ENCODE measurements at places on chromosomes 1 and 21. TPM values are rescaled to one million over a fixed set of nuclear protein-coding genes. Genes with fewer than 3 reads are reported as not detected.

GRCh38 chr1:212718499-212718898 is 18.9 kb upstream of the BATF3 start:
- DNase-seq = no peak
- no peak overlapping the region for H3K27ac ChIP-seq
- H3K27me3 ChIP-seq = no peaks in the 10 kb centered on the region
- no peaks in the 10 kb centered on the region for H3K4me1 ChIP-seq
- no peak overlapping the region for H3K4me3 ChIP-seq
- no peaks in the 10 kb centered on the region for H3K36me3 ChIP-seq

GRCh38 chr1:24392982-24393650 is 20.5 kb downstream of the STPG1 start:
- H3K4me3 ChIP-seq = no peak overlapping the region
- H3K27me3 ChIP-seq = no peaks in the 10 kb centered on the region
- no peaks in the 10 kb centered on the region for H3K4me1 ChIP-seq
- DNase-seq = peak; percentile 17
- no peak overlapping the region for H3K27ac ChIP-seq

DNA sequence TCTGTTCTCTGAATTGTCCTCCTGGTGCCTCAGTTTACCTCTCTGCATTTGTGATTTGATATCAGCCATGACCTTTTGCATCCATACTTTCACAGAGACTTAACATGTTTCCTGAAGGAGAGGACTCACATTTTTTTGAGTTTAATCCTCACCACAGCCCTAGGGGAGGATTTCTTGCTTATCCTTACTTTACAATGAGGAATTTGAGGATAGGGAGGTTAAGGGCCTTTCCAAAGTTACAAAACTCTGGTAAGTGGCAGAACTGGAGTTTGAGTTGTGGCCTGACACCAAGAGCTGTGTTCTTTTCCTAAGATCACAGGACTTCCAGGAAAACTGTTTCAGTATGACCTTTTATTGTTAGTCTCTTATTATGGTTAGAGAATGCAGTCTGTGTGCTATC is 34.2 kb downstream of the TNFRSF8 start:
- no peaks in the 10 kb centered on the region for H3K27me3 ChIP-seq
- DNase-seq = no peak
- H3K27ac ChIP-seq = no peak overlapping the region
- H3K4me1 ChIP-seq = no peaks in the 10 kb centered on the region
- no peaks in the 10 kb centered on the region for H3K36me3 ChIP-seq

- no peak overlapping the region for H3K4me3 ChIP-seq
- H3K27ac ChIP-seq = no peak overlapping the region
- no peaks in the 10 kb centered on the region for H3K4me1 ChIP-seq
- DNase-seq = no peak
- no peaks in the 10 kb centered on the region for H3K27me3 ChIP-seq
These were observed 448.3 kb downstream of the PTPRC start for GRCh38 chr1:199087144-199087543.

GRCh38 chr1:66271904-66272254 is 262.1 kb upstream of the SGIP1 start:
- peak overlapping the region; percentile 39 for H3K4me3 ChIP-seq
- H3K36me3 ChIP-seq = no peaks in the 10 kb centered on the region
- peak overlapping the region; percentile 87 for H3K27ac ChIP-seq
- no peaks in the 10 kb centered on the region for H3K27me3 ChIP-seq
- H3K4me1 ChIP-seq = peaks cover 62% of the 10 kb centered on the region
- DNase-seq = no peak

- H3K27ac ChIP-seq = no peak overlapping the region
- no peak overlapping the region for H3K4me3 ChIP-seq
- no peak for DNase-seq
These were observed 39.6 kb upstream of the PALMD start for GRCh38 chr1:99606306-99606705.

- no peaks in the 10 kb centered on the region for H3K36me3 ChIP-seq
- H3K4me1 ChIP-seq = peaks cover 33% of the 10 kb centered on the region
- DNase-seq = peak; percentile 55
- no peak overlapping the region for H3K4me3 ChIP-seq
- H3K27me3 ChIP-seq = no peaks in the 10 kb centered on the region
- H3K27ac ChIP-seq = no peak overlapping the region
These were observed 3.3 kb upstream of the ADAR start for GRCh38 chr1:154611150-154611862.

GRCh38 chr1:31497601-31498000 is 78.7 kb upstream of the TINAGL1 start:
- DNase-seq = no peak
- no peaks in the 10 kb centered on the region for H3K4me1 ChIP-seq
- H3K27me3 ChIP-seq = no peaks in the 10 kb centered on the region
- no peaks in the 10 kb centered on the region for H3K36me3 ChIP-seq
- H3K4me3 ChIP-seq = no peak overlapping the region

GRCh38 chr1:164660412-164660772 is 101.4 kb downstream of the PBX1 start:
- H3K36me3 ChIP-seq = no peaks in the 10 kb centered on the region
- peaks cover 77% of the 10 kb centered on the region for H3K4me1 ChIP-seq
- H3K27me3 ChIP-seq = no peaks in the 10 kb centered on the region
- no peak overlapping the region for H3K4me3 ChIP-seq

DNA sequence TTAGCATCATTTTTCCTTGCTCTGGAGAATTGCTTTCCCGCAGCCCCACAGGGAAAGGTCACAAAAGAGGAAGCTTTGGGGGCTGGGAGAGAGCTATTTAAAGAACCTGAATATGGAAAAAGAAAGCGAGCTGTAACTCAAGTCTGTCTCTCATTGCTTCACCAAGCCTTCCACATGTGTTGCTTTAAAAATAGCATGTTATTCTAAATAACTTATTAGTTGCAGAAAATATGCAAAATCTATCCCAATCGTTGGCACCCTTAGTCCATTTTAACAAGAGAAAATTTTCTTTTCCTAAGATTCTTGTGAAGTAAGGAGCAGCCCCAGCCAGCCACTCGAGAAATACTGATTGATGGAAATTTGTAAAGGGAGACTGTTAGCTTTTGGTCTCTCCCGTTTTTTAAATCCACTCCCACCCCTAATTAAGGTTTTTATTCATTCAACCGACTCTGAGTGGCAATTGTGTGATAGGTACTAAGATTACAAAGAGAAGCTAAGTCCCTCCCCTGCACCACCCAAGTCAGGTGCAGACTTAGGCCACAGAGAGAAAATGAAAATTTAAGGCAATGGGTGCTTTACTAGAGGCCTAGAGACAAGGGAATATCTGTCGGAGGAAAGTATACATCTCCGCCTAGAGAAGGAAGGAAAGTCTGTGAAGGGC is 802 bp downstream of the CYP4X1 start:
- H3K4me3 ChIP-seq = no peak overlapping the region
- no peaks in the 10 kb centered on the region for H3K4me1 ChIP-seq
- no peaks in the 10 kb centered on the region for H3K36me3 ChIP-seq
- no peaks in the 10 kb centered on the region for H3K27me3 ChIP-seq

- peak overlapping the region; percentile 89 for H3K27ac ChIP-seq
- no peak overlapping the region for H3K4me3 ChIP-seq
- H3K4me1 ChIP-seq = peaks cover 100% of the 10 kb centered on the region
- DNase-seq = peak; percentile 98
These were observed 7.5 kb downstream of the SHISA4 start for GRCh38 chr1:201895913-201896807.

DNA sequence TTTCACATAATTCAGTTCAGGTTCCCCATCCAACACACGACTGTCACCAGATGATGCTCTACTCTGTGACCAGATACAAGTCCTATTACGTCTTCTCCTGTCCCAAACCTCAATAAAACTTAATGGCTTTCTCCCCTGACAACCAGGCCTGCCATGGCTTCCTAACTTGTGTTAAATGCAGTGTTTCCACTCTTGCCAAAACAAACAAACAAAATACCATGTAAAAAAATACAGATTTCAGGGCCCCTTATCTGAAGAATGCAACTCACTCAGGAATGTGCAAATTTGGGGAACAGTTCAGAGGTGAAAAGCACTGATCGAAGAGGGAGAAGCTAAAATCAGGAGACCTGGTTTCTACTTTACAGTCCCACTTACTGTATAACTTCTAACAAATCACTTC is 863 bp upstream of the NUF2 start:
- peak overlapping the region; percentile 67 for H3K4me3 ChIP-seq
- H3K36me3 ChIP-seq = peaks cover 29% of the 10 kb centered on the region
- no peaks in the 10 kb centered on the region for H3K27me3 ChIP-seq
- peak overlapping the region; percentile 72 for H3K27ac ChIP-seq
- DNase-seq = no peak

ELF3 gene
- 2.9 TPM for total RNA-seq

FABP3 gene
- 23.8 TPM for total RNA-seq

PGD gene
- 58.6 TPM for total RNA-seq

NBPF11 gene
- 7.1 TPM for total RNA-seq

AKR7A3 gene
- total RNA-seq = 0.13 TPM

RPTN gene
- total RNA-seq = not detected

PGLYRP4 gene
- not detected for total RNA-seq

DTL gene
- total RNA-seq = not detected

Data from esophagus muscularis mucosa (tissue), 4 donors.